ENCODE measurements at places on chromosomes 4 and X.
A peak's percentile ranks its signal among the peaks of the same experiment; 100 is the strongest.

GRCh38 chr4:77450006-77450405, 155.6 kb upstream of the CXCL13 start:
- no peak for DNase-seq

DNA sequence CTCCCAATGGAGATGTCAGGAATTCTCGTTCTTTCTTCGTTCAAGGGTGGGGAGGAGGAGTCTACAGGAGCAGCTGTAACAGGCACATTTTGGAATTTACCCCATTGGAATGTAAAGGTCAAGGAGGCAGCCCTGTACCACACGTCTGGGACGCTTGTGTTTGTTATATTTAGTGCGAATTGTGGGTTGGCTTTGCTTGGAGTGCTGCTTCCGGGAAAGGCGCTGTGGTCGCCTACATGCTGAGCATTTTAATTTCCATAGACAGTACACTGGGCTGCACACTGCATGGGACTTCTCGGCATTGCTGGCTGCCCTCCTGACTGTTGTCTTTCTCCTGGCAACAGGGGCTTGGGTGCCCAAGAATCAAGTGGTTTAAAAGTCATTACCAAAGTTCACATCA, 12.8 kb downstream of the GYG2 start:
- DNase-seq: no peak

DNA sequence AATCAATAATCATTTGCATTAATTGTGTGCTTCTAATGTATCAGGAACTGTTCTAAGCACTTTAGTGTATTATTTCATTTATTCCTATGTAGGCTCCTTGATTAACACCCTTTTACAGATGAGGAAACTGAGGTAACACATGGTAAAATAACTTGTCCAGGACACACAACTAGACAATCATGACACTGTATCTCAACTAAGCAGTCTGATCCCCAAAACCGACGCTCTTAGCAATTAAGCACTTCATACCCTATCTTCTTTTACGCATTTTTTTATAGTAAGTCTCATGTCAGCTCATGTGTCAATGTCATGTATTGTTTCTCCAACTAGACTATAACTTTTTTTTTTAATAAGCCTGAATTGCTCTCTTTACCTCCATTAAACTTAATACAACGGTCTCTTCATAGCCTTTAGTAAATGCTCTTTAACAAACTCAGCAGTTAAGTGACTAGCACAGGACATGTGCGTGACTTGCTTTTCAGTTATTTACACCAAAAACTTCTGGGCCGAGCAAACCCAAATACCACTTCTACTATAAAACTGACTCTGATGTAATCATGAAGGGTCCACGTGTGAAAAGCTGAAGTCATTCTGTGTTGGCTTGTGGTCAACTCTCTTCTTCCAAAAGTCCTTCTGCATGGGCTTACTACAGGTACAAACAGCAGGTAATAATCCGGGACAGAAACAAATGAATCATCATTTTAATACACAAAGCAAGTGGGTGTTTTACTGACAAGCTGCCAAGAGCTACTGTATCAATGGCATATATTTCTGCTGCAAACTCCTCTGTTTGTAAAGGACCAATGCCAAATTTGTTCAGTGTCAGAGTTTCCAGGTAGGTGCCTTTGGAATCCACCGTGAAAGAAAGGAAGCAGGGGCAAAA, 7.9 kb upstream of the AMBN start:
- DNase-seq: no peak

DNA sequence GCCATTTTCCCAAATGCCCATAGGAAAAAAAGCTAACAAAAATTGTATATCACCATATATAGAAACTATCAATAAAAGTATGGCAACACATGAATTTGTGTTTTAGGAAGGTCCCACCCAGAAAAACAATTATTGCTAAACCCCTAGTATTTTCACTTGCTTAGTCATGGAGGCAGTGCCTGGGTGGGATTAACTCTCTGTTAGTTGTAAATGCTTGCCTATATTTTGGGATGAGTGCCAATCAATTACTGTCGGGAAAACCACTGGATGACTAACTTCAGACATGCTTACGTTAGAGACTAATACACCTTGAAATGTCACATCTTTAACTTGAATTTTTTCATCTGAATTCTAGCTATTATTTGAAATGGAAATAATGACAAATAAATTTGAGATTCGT, 33.9 kb downstream of the TMPRSS11A start:
- DNase-seq: no peak

DNA sequence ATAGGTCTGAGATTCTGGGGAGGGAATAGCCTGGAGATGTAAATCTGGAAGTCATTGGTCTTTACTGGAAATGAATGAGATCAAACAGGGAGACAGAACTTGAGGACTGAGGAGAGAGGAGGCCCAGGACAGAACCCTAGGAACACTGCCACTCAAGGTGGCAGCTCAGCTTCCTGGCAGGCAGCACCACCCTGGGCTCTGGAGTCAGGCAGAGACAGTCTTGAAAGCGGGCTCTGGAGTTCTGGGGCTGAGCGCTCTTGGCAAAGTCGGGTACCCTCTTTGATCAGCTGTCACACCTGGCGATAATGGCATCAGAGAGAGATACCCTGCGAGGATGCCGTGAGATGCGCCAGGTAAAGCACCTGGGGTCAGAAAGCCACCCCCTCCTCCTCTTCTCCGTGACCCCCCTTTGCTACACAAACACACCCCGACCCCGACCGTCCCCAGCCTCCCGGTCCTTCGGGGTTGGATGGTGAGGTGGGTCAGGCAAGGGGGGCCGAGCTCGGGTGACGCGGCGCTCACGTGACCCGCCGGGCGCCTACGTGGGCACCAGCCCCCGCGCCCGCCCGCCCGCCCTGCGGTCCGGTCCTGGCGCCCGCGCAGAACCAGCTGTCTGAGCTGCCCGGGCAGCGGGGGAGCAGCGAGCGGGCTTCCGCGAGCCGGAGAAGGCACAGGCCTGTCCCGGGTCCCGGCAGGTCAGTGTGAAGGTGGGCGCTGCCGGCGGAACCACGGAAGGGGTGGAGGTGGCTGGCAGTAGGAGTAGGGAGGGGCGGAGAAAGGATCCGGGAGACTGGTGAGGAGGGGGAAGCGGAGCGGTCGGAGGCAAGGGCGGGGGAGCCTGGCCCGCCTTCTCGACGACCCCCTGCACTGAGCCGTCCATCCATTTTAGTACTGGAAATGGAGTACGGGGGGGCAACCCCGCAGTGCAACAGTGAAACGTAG, at the start of gene TCEAL3:
TSS of gene TCEAL3 (plus strand) at position 600 of the 942 bp plus-strand sequence. CDS start 1,102 bp downstream, outside the sequence.
- peak; percentile 49 for DNase-seq

DNA sequence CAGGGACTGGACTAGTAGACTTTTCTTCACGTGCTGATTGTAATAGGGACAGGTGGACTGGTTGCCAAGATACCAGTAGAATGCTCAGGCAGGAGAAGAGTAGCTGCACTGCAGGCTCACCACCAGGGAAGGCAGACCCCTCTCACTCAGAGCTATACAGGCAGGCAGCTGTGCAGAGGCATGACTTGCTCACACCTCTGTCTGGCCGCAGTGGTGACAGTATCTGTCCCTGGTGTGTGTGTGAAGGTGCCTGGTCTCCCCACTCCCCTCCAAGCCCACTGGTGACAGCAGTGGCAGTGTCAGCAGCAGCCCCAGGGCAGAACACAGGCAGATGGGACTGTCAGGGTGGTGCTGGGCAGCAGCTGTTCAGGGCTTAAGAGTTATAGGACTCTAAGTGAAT, 140.7 kb downstream of the RPS6KA6 start:
- no peak for DNase-seq

DNA sequence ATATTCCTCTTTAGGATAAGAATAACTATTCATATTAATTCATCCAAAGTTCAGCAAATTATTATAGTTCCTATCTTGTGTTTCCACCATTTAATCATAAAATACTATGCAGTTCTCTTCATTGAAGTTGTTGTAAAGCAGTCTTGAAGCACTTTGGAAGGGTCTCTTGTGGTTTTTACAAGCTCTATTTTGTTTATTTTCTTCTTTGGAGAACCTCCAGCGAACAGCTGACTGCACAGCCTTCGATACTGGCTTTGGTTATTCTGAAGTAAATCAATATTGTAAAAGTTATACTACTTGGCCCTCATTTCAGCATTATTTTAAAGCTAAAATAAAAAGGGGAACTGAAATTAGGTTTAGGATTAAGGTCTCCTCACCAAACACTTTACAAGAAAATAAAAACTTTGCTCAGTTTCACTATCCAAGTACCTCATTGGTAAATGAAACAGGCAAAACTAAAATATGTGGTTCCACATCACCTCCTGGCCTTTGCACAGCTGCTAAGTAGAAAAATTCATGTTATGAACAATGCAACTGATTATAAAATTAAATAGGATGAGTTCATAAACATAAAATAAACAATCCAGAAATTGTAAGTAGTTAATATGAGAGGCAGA, 1629.2 kb upstream of the ADGRL3 start:
- no peak for DNase-seq

GRCh38 chrX:97860226-97860625, 976.5 kb downstream of the RPA4 start:
- DNase-seq: no peak

- no peak for DNase-seq
Observed at GRCh38 chrX:23381099-23382087, 46.7 kb downstream of the PTCHD1 start.

- DNase-seq: no peak
Observed at GRCh38 chr4:4425696-4426095, 38.8 kb downstream of the NSG1 start.

DNA sequence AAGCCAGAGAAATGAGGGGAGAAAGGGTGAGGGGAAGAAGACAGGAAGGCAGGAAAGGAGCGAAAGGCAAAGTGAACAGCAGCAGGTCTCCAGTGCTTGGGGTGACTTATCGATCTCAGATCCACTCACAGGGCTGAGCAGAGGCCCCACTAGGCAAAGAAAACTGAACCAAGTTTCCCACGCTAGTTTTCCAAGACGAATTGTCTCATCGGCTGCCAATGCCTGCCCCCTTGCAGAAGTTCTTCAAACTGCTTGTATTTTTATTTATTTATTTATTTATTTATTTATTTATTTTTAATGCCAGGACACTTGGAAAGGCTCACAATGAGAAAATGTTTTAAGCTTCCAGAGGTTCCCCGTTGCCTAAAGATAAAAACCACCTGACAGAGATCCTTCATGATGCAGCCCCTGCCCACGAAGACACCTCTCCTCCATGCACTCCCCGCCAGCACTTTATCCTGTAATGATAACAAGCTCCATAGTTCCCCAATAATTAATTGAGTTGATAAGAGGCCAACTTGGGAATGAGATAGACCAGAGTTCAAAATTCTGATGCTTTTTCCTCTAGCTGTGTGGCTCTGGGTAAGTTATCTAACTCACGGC, 43.2 kb downstream of the QDPR start:
- peak; percentile 43 for DNase-seq

DNA sequence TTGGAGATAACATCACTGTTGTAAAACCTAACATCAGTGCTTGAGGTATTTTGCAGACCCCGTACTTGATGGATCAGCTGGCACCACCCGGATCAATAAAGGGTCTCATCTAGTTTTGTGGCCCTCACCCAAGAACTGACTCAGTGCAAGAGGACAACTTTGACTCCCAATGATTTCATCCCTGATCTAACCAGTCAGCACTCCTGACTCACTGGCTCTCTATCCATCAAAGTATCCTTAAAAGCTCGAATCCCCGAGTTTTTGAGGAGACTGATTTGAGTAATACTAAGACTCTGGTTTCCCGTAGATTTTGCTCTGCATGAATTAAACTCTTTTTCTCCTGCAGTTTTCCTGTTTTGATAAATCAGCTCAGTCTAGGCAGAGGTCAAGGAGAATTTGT, 2498.1 kb downstream of the PCDH7 start:
- DNase-seq: no peak

- DNase-seq: peak; percentile 19
Observed at GRCh38 chrX:133670383-133670782, 255.1 kb upstream of the GPC4 start.

DNA sequence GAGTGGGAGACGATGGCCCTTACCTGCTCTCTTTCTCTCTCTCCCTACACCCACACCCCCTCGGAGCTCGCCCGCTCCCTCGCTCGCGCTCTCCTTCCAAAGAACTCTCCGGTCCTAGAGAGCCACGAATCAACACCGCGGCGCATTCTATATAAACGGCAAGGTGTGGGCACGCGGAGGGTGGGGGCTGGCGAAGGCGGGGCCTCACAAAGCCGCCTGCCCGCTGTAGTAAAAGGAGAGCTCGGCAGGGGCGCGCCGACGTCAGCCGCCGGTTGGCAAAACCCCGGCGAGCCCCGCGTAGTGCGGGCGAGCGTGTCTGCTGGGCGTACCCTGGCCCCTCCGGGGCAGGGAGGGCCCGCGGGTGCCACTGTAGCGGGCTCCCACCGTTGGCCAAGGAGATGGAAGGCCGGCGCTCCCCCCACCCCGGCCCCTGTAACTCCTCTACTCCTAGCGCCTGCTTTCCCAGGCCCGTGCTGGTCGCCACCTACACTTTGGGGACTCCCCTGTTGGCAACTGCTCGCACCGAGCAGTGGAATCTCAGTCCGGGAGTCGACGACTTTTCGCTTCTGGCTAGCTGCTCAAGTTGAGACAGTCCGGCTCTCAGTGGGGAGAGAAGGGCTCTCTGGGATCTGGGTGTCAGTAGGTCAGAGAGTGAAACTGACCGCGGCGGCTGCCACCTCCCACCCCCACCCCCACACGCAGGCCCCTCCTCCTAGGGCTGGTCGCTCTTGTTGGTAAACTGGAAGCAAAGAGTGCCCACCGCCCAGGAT, 325.5 kb upstream of the F9 start:
- no peak for DNase-seq

- no peak for DNase-seq
Observed at GRCh38 chr4:85940151-85940550, 419.7 kb downstream of the MAPK10 start.

- no peak for DNase-seq
Observed at GRCh38 chr4:182567119-182567518, 323.9 kb downstream of the TENM3 start.

Measured in cerebellar cortex (tissue), 1 donor.